ENCODE measurements at places on chromosomes 5 and 9.

- no peak for DNase-seq
These were observed 390.0 kb upstream of the IRX4 start for GRCh38 chr5:2272755-2273154.

DNA sequence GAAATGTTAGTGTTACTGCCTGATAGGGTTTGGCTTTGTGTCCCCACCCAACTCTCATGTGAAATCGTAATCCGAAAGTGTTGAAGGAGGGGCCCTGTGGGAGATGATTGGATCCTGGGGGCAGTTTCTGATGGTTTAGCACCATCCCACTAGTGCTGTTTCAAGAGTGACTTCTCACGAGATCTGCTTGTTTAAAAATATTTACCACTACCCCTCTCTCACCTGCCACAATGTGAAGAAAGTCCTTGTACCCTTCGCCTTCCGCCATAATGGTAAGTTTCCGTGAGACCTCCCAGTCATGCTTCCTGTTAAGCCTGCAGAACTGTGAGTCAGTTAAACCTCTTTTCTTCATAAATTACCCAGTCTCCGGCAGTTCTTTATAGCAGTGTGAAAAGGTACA lies 2.6 kb upstream of the RFX3 start:
- no peak for DNase-seq

- no peak for DNase-seq
These were observed 165.9 kb downstream of the AGTPBP1 start for GRCh38 chr9:85575868-85576267.

DNA sequence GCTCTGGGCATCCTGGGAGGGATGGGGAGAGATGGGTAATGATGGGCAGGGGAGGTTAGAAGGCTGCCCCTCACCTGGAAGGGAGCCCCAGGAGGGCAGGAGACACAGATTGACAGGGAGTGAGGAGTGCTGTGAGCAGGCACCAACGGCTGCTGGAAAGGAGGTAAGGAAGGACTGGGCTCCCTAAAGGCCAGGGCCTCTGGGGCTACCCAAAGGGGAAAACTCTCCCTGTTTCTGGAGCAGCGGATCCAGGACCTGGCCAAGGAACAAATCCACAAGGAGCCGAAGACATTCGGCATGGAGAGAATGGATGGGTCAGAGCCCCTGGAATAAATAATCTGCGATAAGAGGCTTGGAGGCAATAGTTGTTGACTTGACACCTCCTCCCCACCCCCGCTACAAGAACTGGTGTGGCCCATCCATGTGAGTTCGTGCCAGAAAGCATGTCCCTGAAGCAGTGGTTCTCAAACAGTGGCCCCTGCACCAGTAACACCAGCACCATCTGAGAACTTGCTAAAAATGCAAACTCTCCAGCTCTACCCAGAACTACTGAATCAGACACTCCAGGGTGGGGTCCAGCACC lies 208.3 kb downstream of the GABBR2 start:
- DNase-seq: no peak

GRCh38 chr9:108207561-108208165 lies 648.1 kb downstream of the ACTL7B start:
- DNase-seq: peak; percentile 42

DNA sequence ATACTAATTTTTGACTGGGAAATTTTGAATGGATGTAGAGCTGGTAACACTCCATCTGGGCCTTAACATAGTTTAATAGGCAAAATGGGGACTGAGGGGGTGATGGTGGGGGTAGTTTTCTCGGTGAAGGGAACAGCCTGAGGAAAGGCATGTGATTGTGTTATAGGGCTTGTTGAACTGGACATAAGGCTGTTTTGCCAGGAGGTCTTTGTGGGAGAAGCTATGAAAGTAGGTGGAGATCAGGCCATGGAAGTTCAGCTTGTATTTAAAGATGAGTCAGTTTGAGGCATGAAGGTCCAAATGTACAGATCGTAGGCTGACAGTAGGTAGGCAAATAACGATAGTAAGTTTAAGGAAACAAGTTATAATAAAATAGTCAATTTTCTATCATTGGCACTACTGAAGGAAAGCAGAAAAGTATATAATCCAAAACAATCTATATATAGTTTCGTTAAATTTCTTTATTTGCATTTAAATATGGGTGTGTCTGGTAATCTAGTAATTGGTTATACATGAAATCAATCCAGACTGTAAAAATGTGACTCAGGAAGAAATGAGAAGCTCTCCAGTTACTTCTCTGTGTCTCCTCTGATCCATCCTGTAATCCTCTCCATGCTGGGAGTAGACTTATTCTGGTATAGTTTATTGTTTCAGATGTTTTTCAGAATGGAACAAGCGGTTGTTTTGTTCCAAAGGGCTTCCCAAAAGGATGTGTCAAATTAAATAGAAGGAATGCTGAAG lies 2.8 kb downstream of the CSNK1G3 start:
- DNase-seq: no peak

DNA sequence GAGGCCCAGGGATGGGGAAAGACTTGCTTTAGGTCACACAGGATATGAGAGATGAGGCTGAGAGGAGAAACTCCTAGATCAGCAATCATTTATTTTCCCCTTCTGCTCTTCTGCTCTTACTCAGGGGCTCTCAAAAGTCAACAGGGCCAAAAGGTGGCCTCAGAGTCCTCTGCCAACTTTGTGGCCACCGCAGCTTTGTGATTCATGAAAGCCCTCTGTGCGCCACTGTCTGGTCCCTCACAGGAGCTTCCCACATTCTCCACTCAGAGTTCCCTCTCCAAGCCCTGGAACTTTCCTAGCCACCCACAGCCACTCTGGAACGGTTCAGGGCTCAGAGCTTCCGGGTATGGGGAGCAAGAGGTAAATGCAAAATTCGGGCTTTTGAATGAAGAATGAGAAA lies 82.4 kb downstream of the COL27A1 start:
- no peak for DNase-seq

GRCh38 chr9:28774433-28775235 lies 1201.4 kb upstream of the C9orf72 start:
- DNase-seq: no peak

- DNase-seq: no peak
These were observed 5.9 kb downstream of the GDNF start for GRCh38 chr5:37833990-37834389.

DNA sequence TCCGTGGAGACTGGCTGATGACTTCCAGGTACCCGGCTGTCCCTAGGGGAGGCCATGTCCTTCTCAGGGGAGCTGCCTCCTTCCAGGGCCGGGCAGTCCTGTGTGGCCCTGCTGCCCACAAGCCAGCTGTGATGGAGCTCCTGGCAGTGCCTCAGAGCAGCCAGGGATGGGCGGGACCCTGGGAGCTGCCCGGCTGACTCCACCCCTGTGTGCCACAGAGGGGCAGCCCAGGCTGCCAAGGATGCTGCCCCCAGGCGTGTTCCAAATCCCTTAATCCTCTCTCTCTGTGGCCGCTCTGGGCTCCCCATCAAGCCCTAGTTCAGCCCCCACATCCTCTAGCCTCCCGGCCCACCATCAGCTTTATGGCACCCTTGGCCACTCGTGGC lies 7.0 kb upstream of the SCGB3A1 start:
- DNase-seq: peak; percentile 16

GRCh38 chr5:118796081-118796480 lies 192.3 kb downstream of the DTWD2 start:
- DNase-seq: no peak
